Stimulated activated CD4-positive, alpha-beta T cell treated with anti-CD3 and anti-CD28 coated beads, Interleukin-1b, Interleukin-23, amount 100 ng/mL, for 48 hours (primary cell): ENCODE measurements at places on chromosomes 3 and 15.
A peak's percentile ranks its signal among the peaks of the same experiment; 100 is the strongest.

DNA sequence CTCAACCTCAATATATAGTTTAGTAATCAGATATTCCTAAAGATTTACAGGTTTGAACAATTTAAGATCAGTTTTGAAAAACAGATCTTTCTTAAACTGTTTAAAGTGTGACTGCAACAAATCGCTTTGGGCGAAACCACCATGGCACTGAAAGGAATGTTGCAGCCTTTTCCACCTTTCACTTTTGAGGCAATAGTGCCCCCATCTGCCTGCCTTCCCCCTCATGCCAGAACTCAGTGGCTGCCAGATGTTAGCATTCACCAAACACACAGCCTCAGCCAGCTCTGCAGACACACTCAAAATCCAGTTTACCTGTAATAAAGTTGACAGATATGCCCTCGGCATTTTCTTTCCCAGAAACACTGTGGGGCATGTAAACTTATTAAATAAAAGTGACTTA, 3.3 kb downstream of the LYSMD4 start:
- DNase-seq: no peak

DNA sequence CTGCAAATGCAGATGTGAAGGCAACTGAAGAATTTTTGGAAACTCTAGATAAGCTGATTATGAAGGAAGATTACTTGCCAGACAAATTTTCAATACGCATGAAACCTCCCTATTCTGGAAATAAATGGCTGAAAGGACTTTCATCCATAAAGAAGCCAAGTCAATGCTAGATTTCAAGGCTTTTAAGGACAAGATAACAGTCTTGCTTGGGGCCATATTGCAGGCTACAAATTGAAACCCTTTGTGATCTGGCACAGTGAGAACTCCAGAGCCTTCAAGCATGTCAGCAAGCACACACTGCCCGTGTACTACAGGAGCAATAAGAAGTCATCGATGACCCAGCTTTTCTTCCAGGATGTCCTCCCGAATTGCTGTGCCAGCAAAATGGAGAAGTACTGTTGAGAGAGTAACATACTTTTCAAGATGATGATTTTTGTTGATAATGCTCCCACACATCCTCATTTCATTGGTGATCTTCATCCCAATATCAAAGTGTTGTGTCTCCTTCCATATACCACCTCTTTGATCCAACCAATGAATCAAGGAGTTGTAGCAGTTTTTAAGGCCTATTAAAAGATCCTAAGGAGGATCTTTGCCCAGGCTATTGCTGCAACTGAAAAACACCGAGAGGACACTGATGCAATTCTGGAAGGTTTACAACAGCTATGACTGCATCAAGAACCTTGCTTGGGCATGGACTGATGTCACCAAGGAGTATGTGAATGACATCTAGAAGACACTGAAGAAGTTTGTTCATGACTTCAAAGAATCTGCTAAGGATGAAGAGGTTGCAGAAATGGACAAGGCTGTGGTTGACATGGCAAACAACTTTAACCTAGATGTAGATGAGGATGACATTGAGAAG, 20.3 kb downstream of the CALML4 start:
- no peak for DNase-seq

DNA sequence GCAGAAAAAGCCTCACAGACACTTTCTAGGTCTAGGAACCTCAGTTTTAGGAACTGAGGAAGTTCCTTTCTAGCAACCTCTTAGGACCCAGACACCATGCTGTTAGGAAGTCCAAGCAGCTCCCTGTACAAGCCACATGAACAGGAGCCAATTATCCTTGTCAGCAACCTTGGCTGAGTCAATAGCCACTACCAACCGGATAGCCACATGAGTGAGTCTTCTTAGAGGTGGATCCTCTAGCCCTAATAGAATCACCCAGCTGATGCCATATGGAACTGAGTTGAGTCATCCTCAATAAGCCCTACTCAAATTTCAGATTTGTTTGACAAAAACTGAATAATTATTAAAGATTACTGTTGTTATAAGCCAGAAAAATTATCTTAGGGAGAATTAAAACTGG, 256.2 kb downstream of the NLGN1 start:
- no peak for DNase-seq

DNA sequence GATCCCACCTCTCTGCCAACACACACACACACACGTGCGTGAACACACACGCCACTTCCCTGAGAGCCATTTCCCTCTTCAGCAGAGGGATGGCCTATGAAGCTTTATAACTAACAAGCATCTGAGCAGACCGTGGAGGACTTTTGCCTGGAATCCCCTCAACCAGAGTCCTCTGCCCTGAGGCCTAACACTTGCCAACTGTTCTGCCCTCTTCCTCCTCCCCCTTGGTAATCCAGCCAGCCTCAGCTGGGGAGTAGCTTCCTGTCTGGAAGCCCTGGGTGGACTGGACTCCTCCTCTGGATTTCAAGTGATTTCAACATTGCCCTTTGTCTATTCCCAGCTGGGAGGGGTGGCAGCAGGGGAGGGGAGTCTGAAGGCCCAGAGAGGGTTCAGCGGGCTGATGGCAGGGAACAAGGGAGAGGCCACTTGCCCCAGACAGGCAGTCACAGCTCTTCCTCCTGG, 68.4 kb upstream of the HACD2 start:
- no peak for DNase-seq

- DNase-seq: no peak
These were observed 52.7 kb upstream of the NEO1 start for GRCh38 chr15:72999586-72999985.

GRCh38 chr3:23193831-23194230, 9.3 kb upstream of the UBE2E2 start:
- no peak for DNase-seq

GRCh38 chr3:122942937-122943827, 84.4 kb downstream of the SEMA5B start:
- DNase-seq: peak; percentile 25

- DNase-seq: peak; percentile 85
These were observed at the start of gene RPL35A for GRCh38 chr3:197949778-197950676. Gene RPL35A, plus strand, starts transcription at chr3:197950190. Its CDS starts 778 bp downstream, at chr3:197950968.

DNA sequence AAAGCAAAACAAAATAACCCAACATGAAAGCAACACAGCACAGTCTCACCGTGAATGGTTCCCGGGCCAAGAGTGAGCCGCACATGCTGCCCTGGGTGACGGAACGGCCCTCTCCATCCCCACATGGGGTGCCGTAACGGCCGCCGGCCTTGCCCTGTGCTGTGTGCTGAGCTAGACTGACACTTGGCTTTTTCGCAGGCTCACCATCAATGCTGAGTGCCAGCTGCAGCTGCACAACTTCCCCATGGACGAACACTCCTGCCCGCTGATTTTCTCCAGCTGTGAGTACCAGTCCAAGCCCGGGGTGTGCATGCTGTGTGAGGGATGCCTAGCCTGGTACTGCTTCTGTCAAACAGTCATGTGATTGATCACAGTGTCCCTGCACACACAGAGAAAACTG, 357.6 kb downstream of the GABRG3 start:
- no peak for DNase-seq

DNA sequence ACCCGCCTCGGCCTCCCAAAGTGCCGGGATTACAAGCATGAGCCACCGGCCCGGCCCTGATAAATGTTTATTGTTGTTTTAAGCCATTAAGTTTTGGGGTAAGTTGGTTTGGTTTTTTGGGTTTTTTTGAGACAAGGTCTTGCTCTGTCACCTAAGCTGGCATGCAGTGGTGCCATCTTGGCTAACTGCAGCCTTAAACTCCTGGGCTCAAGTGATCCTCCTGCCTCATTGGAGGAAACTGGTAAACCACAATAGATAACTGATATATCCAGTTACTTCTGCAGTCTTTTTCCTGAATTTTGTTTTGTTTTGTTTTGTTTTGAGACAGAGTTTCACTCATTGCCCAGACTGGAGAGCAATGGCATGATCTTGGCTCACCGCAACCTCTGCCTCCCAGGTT, 4.2 kb downstream of the SLC25A20 start:
- no peak for DNase-seq

- no peak for DNase-seq
These were observed 497.8 kb upstream of the CNTN4 start for GRCh38 chr3:1600700-1601418.

DNA sequence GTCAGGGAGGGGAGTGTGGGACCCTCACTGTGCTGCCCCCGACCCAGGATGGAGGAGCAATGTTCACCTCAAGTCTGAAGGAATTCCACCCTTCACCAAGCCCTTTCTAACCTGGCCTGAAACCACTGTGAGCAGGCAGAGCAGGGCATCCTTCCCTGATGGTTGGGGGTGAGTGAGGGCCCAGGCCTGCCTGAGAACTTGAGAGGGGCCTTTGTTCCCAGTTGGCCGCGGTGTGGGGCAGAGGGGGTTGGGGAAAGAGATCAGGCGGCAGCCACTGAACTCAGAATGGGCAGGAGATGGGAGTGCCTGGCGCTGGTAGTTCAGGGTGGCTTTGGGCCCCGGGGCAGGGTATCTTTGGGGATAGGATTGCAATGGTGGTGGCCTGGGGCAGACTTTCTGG, 103.5 kb upstream of the RPL32 start:
- no peak for DNase-seq

DNA sequence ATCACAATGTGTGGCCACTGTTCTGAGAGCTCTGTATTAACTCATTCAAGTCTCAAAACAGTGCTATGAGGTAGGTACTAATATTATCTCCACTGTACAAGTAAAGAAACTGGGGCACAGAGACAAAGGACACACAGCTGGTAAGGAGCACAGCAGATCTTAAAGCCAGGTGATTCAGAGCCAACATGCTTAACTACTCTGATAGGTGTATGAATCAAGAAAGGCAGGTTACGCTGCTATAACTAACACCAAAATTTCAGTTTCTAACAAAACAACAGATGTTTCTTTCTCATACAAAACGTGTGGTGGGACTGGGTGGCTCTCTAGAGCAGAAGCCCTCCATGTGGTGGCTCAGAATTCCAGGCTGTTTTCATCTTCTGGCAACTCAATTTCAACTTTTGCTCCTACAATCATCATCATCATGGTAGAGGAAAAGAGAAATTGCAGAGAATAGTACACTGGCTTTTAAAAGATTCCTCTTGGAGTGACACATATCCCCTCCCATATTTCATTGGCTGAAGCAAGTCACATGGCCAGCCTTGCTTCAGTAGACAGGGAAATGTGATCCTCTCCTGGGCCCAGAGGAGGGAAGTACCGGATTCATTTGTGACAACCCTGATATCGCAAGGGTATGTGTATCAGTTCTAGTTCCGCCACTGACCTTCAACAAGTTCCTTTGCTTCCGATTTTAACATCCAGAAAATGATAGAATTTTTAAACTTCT, 126.2 kb upstream of the PTX3 start:
- DNase-seq: no peak

DNA sequence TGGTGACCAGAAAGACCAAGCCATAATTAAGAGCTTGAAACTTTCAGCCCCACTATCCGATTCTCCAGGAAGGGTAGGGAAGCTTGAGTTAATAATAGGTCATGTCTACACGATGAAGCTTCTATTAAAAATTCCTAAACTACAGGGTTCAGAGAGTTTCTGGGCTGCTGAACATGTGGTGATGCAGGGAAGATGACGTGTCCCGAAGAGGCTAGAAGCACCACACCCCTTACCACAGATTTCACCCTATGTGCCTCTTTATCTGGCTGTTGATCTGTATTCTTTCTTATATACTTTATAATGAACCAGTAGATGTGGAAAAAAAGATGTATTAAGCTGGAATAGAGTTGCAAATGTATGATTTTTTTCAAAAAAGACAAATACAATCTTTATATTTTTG, 473.4 kb downstream of the NLGN1 start:
- no peak for DNase-seq

DNA sequence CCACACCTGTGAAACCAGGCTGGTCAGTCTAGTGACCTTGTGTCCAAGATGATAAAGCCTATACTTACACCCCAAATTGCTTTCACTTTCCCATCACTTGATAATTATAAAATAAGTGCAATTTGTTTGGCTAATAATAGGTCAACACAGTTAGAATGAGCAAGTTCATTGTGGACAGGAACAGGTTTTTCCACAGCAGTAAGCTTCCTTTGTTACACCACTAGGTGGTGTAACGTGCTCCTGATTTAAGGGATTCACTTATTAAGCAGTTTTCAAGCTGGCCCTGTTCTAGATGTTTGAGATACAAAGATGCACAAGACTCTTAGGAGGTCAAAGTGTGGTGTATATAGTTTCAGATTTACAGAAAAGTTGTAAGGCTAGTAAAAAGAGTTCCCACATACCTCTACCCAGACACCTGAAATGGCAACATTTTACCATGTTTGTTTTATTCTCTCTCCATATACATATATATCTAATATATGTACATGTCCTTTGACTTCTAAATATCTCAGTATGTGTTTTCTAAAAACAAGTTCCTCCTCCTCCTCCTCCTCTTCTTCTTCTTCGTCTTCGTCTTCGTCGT, 6.8 kb upstream of the MFSD1 start:
- DNase-seq: no peak

GRCh38 chr3:47019201-47019600, 39.7 kb downstream of the NBEAL2 start:
- peak; percentile 47 for DNase-seq

DNA sequence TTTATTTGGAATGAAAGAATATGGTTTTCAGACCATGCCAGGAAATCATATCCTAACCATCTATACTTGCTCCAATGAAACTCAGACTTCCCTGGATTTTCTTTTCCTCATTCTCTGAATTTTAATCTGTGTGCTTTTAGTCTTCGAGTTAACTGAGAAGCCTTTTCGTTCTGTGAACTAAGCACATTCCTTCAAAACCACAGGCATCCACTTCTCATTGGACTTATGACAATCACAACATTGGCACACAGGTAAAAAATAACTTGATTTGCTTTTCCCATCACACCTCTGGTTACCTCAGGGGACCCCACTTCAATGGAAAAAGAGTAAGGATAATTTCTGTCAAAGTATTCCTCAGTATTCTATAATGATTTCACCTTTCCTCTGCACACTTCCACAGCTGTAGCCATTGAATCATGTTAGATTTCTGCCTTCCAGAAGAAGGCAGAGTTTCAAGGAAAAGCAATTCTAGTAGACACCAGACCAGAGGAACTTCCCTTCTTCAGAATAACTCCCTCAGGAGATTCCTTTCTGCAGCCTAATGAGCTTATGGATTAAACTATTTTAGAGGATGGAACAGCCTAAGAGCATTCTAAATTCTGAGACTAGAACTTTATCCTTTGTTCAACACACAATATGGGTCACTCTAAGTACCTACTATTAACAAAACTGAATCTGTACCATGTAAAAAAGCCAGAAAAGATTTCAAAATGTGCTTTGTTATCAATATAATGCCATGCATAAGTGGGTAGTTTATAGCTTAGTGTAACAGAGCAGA, 15.9 kb downstream of the COMMD2 start:
- DNase-seq: no peak

DNA sequence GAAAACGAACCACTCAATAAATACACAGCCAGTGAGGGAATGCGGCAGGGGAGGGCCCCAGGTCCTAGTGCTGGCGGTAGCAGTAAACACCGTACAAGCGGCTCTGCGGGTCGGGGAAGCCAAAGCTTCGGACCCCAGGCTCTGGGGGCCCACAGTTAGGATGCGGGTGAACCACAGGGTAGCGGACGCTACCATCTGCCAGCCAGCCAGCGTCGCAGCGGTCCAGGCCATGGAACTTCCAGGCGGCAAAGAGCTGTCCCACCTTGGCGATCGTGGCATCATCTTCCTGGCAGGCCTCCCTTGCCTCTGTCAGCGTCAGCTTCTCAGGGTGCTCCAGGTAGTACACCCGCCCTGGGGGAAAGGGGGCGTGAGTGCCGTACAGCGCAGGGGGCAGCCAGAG, 17.4 kb downstream of the HAPLN3 start:
- no peak for DNase-seq

- no peak for DNase-seq
These were observed 66.1 kb upstream of the RORA start for GRCh38 chr15:61295239-61295638.
